ENCODE measurements at places on chromosomes 7 and 10.

GRCh38 chr10:131854579-131855335, 46.1 kb upstream of the PPP2R2D start:
- H3K4me3 ChIP-seq = no peak overlapping the region
- no peaks in the 10 kb centered on the region for H3K36me3 ChIP-seq
- no peaks in the 10 kb centered on the region for H3K27me3 ChIP-seq
- no peaks in the 10 kb centered on the region for H3K4me1 ChIP-seq
- no peak overlapping the region for H3K27ac ChIP-seq
- no peak for DNase-seq

DNA sequence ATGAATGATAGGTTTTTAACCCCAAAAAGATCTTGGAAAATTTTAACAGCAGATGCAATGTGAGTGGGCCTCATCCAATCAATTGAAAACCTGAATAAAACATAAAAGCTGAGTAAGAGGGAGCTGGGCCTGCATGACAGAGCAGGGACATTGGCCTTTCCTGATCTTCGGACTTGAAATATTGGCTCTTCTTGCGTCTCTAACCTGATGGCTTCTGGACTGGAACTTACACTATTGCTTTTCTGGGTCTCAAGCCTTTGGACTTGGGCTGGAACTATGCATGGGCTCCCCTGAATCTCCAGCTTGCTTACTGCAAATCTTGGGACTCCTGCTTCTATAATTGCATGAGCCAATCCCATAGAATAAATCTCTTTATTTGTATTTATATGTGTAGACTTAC, 9.0 kb downstream of the A1CF start:
- H3K4me1 ChIP-seq = no peaks in the 10 kb centered on the region
- no peak overlapping the region for H3K27ac ChIP-seq
- DNase-seq = no peak
- H3K36me3 ChIP-seq = no peaks in the 10 kb centered on the region
- no peak overlapping the region for H3K4me3 ChIP-seq

DNA sequence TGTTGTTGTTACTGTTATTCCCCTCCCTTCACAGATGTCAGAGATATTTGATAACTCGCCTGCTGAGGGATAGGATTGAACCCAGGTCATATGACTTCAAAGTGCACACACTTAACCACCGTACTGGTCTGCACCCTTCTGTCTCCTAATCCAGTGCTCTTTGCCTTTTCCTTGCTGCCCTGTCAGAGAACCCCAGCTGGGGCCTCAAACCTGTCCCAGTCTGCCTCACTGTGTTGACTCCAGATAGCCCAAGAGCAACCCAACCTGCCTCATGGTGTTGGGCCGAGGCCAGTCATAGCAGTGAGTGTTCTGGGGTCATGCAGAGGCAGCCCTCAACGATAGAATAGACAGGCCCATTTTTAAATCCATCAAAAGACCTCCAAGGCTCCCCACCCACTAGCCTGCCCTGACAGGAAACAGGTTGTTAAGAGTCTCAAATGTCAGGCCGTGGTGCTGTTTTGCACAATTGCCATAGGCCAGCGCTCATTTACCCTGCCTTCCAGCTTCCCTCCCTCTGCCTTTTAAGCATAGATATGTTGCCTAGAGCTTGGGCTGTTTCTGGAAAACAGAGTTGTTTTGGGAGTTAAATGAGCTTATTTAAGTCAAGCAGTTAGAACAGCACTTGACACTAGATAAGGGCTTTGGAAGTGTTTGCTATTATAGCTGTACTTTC, 37.0 kb upstream of the PDCD4 start:
- no peak overlapping the region for H3K27ac ChIP-seq
- H3K36me3 ChIP-seq = no peaks in the 10 kb centered on the region
- no peaks in the 10 kb centered on the region for H3K27me3 ChIP-seq
- no peak overlapping the region for H3K4me3 ChIP-seq
- no peak for DNase-seq

- no peak overlapping the region for H3K27ac ChIP-seq
- H3K27me3 ChIP-seq = no peaks in the 10 kb centered on the region
- H3K4me3 ChIP-seq = no peak overlapping the region
- DNase-seq = no peak
Observed at GRCh38 chr10:80137031-80137862, 4.7 kb downstream of the PLAC9 start.

DNA sequence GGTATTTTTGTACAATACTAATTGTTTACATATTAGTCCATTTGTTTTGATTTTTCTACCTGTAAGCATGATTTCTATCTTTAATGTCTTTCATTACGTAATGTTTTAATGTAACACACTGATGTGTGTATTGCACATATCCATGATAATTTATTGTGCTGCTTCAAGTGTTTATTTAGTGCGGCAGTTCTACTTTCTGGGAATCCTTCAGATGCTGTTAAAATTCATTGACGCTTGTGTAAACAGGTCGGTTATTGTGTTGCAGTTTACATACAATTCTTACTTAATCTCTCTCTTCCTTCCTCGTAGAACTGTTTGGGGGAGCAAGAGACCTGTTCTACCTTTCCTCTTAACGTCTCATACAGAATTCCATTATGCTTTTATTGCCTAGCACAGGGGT, 6.9 kb downstream of the TMEM60 start:
- H3K27me3 ChIP-seq = no peaks in the 10 kb centered on the region
- no peak for DNase-seq
- H3K4me1 ChIP-seq = peaks cover 8% of the 10 kb centered on the region
- no peak overlapping the region for H3K27ac ChIP-seq
- no peak overlapping the region for H3K4me3 ChIP-seq
- H3K36me3 ChIP-seq = no peaks in the 10 kb centered on the region

- no peak overlapping the region for H3K4me3 ChIP-seq
- no peaks in the 10 kb centered on the region for H3K4me1 ChIP-seq
- DNase-seq = no peak
- no peaks in the 10 kb centered on the region for H3K36me3 ChIP-seq
Observed at GRCh38 chr10:50336140-50336539, 84.8 kb upstream of the ASAH2 start.

GRCh38 chr7:129285111-129285510, 60.3 kb downstream of the AHCYL2 start:
- no peaks in the 10 kb centered on the region for H3K4me1 ChIP-seq
- no peaks in the 10 kb centered on the region for H3K27me3 ChIP-seq
- no peaks in the 10 kb centered on the region for H3K36me3 ChIP-seq
- no peak for DNase-seq
- no peak overlapping the region for H3K27ac ChIP-seq

GRCh38 chr10:46080886-46081285, 34.8 kb upstream of the MSMB start:
- peaks cover 5% of the 10 kb centered on the region for H3K4me1 ChIP-seq
- no peak overlapping the region for H3K4me3 ChIP-seq
- H3K36me3 ChIP-seq = no peaks in the 10 kb centered on the region
- DNase-seq = no peak
- no peaks in the 10 kb centered on the region for H3K27me3 ChIP-seq

DNA sequence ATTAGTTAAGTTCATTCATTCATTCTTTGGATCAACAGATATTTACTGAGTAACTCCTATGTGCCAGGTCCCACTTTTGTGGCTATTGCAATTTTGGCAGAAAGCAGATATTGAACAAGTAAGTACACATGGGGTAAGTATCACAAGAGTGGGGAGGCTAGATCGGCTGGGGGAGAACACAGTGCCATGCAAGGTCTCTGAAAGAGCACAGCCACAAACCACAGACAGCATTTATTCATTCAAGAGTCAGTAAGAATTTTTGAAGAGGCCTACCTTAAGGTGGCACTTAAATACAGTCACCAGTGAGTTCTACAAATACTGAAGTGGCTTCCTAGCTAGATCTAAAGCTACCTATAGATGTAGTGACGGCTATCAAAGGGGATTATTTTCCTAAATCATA, 304.2 kb downstream of the RNLS start:
- H3K27me3 ChIP-seq = no peaks in the 10 kb centered on the region
- no peaks in the 10 kb centered on the region for H3K4me1 ChIP-seq
- H3K36me3 ChIP-seq = no peaks in the 10 kb centered on the region

DNA sequence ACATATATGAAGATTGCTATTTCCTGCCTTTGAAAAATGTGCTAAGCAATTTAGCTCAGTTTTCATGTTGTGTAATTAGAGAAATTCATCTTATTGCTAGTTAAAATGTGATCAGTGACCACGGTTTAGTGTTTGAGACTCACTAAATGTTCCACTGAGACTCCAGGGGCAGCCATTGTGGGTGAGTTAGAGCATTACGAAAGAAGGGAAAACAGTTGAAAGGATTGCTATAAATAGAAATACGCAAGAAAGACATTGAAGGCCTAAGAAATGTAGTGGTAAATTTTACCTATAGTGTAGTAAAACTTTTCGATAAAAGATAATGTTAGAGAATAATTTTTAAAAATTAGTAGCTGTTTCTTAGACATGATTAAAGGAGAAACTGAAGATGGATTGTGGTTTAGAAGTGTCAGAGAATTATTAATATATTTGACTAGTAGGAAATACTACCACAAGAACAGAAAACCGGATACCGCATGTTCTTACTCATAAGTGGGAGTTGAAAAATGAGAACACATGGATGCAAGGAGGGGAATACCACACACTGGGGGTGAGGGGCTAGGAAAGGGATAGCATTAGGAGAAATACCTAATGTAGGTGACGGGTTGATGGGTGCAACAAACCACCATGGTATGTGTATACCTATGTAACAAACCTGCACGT, 394.5 kb downstream of the SEMA3D start:
- H3K4me1 ChIP-seq = no peaks in the 10 kb centered on the region
- no peak overlapping the region for H3K27ac ChIP-seq
- H3K36me3 ChIP-seq = no peaks in the 10 kb centered on the region
- DNase-seq = no peak

GRCh38 chr10:21497177-21497807, 28.2 kb downstream of the SKIDA1 start:
- DNase-seq = peak; percentile 75
- H3K4me3 ChIP-seq = peak overlapping the region; percentile 92
- H3K4me1 ChIP-seq = peaks cover 3% of the 10 kb centered on the region
- peak overlapping the region; percentile 69 for H3K27ac ChIP-seq
- no peaks in the 10 kb centered on the region for H3K36me3 ChIP-seq
- H3K27me3 ChIP-seq = no peaks in the 10 kb centered on the region

GRCh38 chr10:98916526-98917125, 319.0 kb downstream of the HPSE2 start:
- no peak for DNase-seq
- no peaks in the 10 kb centered on the region for H3K36me3 ChIP-seq
- H3K4me3 ChIP-seq = no peak overlapping the region
- no peaks in the 10 kb centered on the region for H3K27me3 ChIP-seq

GRCh38 chr7:35026150-35026549, 11.1 kb downstream of the DPY19L1 start:
- H3K4me1 ChIP-seq = no peaks in the 10 kb centered on the region
- no peak for DNase-seq
- H3K27ac ChIP-seq = no peak overlapping the region

- no peaks in the 10 kb centered on the region for H3K36me3 ChIP-seq
- no peak overlapping the region for H3K4me3 ChIP-seq
- H3K27me3 ChIP-seq = no peaks in the 10 kb centered on the region
- DNase-seq = no peak
- H3K27ac ChIP-seq = no peak overlapping the region
Observed at GRCh38 chr7:116969371-116969902, 16.1 kb downstream of the ST7 start.

DNA sequence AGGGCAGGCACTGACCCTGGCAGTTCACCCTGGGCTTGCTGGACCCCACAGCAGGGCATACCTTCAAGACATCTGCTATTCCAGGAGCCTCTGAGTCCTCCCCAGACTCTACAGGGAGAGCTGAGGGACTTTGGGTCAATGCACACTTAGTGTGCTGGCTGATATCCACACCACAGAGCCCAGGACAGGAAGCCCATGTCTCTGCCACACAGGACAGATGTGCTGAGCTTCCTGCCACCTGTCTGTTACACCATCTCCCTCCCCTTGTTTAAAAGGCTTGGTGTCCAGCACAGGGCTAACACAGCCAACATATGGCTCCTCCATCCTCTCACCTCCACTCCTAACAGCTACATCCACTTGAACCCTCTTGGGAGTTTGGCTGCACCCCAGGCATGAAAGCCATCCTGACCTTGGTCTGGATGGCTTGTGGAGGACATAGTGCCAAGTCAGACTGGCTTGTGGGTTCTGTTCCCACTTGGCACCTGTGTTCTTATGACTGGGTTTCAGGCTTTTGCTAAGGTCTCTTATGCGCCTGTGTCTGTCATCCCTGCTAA, 529.8 kb downstream of the GALNT17 start:
- no peak overlapping the region for H3K27ac ChIP-seq
- no peaks in the 10 kb centered on the region for H3K36me3 ChIP-seq
- DNase-seq = no peak

- H3K36me3 ChIP-seq = no peaks in the 10 kb centered on the region
- no peak overlapping the region for H3K4me3 ChIP-seq
- no peaks in the 10 kb centered on the region for H3K4me1 ChIP-seq
- H3K27me3 ChIP-seq = no peaks in the 10 kb centered on the region
- no peak for DNase-seq
Observed at GRCh38 chr7:80637454-80637853, 988 bp upstream of the CD36 start.

- no peak for DNase-seq
- H3K27ac ChIP-seq = no peak overlapping the region
- H3K4me3 ChIP-seq = no peak overlapping the region
- peaks cover 17% of the 10 kb centered on the region for H3K4me1 ChIP-seq
Observed at GRCh38 chr7:461453-462172, 58.0 kb downstream of the PDGFA start.

- H3K4me3 ChIP-seq = no peak overlapping the region
- H3K27me3 ChIP-seq = no peaks in the 10 kb centered on the region
- H3K36me3 ChIP-seq = no peaks in the 10 kb centered on the region
- no peak for DNase-seq
Observed at GRCh38 chr7:103540338-103540737, 94.3 kb upstream of the SLC26A5 start.

- H3K27ac ChIP-seq = peak overlapping the region; percentile 73
- H3K27me3 ChIP-seq = no peaks in the 10 kb centered on the region
- no peak overlapping the region for H3K4me3 ChIP-seq
- no peaks in the 10 kb centered on the region for H3K36me3 ChIP-seq
Observed at GRCh38 chr10:114374053-114374791, 30.1 kb downstream of the AFAP1L2 start.

- peak overlapping the region; percentile 96 for H3K4me3 ChIP-seq
- H3K4me1 ChIP-seq = peaks cover 27% of the 10 kb centered on the region
- no peaks in the 10 kb centered on the region for H3K27me3 ChIP-seq
- peak overlapping the region; percentile 82 for H3K27ac ChIP-seq
- H3K36me3 ChIP-seq = 0 out of 2 replicates have a peak, but pooled peaks cover 3% of the 10 kb centered on the region
Observed at GRCh38 chr10:5447611-5448071, 35.3 kb downstream of the NET1 start.

- H3K36me3 ChIP-seq = no peaks in the 10 kb centered on the region
- H3K27ac ChIP-seq = no peak overlapping the region
- DNase-seq = no peak
- no peak overlapping the region for H3K4me3 ChIP-seq
- peaks cover 13% of the 10 kb centered on the region for H3K4me1 ChIP-seq
Observed at GRCh38 chr7:12635830-12636229, 51.6 kb upstream of the ARL4A start.

- H3K36me3 ChIP-seq = no peaks in the 10 kb centered on the region
- no peaks in the 10 kb centered on the region for H3K4me1 ChIP-seq
- no peak for DNase-seq
Observed at GRCh38 chr7:3068530-3068929, 24.9 kb upstream of the CARD11 start.

GRCh38 chr10:47181052-47181849, 118.7 kb upstream of the GDF10 start:
- no peak overlapping the region for H3K27ac ChIP-seq
- H3K36me3 ChIP-seq = no peaks in the 10 kb centered on the region
- DNase-seq = no peak
- H3K4me3 ChIP-seq = no peak overlapping the region
- no peaks in the 10 kb centered on the region for H3K27me3 ChIP-seq

GRCh38 chr7:85974176-85974575, 669.5 kb upstream of the GRM3 start:
- no peak overlapping the region for H3K4me3 ChIP-seq
- H3K27ac ChIP-seq = no peak overlapping the region
- no peak for DNase-seq

All from Caco-2 (cell line).